ENCODE measurements at places on chromosomes 7 and 10. TPM values are rescaled to one million over a fixed set of nuclear protein-coding genes. Genes with fewer than 3 reads are reported as not detected.

The PRR15 gene
- total RNA-seq, result not detected

The EGR2 gene
- 6.6 TPM for total RNA-seq

The PRSS1 gene
- not detected for total RNA-seq

The HEPACAM2 gene
- total RNA-seq, result not detected

The SLC13A1 gene
- total RNA-seq, result 0.10 TPM

- no peak overlapping the region for H3K4me3 ChIP-seq
- H3K27me3 ChIP-seq, result no peaks in the 10 kb centered on the region
- H3K36me3 ChIP-seq, result no peaks in the 10 kb centered on the region
- H3K27ac ChIP-seq, result no peak overlapping the region
- no peak for DNase-seq
Observed at GRCh38 chr10:51935341-51935740, 235.9 kb upstream of the CSTF2T start.

DNA sequence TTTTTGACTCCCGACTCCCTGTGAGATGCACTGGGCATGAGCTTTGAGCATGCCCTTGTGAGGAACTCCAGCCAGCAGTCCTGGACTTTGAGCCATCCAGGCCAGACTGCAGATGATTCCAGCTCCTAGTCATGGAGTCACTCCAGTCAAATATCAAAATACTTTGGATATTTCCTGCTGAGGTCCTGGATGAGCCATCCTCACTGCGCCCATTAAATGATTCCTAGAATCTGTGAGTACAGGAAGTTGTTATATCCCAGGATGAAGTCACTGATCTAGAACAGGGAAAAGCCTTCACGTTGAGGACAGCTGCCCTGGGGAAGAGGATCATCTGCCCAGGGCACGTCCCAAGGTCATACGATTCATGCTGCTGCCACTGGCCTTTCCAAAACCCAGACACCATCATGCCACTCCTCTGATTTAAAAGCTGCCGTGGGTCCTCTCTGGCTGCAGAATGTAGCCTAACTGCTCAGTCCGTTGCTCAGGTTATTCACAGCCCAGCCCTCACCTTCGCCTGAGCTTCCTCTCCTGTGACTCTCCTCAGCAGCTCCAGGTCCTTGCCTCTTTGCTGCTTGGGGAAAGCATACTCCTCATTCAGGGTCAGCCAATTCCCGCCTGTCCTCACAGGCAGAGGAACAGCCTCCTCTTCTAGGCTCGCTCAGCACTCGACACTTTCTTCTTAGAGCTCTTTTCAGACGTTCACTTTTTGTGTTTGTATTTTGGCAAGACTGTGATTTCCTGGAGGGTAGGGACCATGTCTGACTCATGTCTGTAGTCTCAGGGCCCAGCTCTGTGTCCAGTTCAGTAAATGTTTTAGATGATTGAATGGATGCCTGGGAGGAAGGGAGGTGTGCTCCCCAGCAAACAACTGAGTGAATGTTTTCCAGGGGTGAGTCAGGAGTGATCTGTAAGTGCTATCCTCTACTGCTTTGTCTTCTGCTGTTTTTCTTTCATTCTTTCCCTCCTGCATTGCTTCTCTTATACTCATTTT, 157.8 kb downstream of the SNX10 start:
- DNase-seq, result peak; percentile 3
- no peak overlapping the region for H3K4me3 ChIP-seq
- no peak overlapping the region for H3K27ac ChIP-seq

DNA sequence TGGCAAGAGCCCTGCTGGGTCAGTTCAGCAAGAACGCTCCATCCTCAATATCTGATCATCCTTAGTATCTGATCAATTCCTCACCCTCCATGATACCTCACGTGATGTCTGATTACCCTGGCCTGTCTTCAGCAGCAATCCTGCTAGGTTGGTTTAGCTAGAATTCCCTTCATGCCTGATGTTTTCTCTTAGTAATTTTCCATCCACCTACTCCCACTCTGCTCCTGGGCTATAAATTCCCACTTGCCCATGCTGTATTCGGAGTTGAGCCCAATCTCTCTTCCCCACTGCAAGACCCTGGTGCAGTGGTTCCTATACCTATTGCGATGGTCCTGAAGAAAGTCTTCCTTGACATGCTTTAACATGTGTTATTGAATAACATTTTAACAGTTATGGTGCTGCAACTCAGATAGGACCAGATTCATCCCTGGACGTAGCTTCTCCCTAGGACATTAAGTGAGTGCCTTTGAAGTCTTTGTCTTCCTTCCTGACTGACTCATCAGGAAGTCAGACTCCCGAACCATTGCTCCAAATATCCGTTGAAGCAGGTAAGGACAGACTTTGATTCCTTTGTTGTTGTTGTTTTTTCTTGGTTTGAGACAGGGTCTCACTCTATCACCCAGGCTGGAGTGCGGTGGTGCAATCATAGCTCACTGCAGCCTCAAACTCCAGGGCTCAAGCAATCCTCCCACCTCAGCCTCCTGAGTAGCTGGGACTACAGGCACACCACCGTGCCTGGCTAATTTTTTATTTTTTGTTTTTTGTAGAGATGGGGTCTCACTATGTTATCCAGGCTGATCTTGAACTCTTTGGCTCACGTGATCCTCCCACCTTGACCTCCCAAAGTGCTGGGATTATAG, 29.4 kb upstream of the CLDN3 start:
- H3K36me3 ChIP-seq, result no peaks in the 10 kb centered on the region
- DNase-seq, result no peak
- no peaks in the 10 kb centered on the region for H3K4me1 ChIP-seq
- H3K27ac ChIP-seq, result no peak overlapping the region
- H3K4me3 ChIP-seq, result no peak overlapping the region

- H3K36me3 ChIP-seq, result peaks cover 2% of the 10 kb centered on the region
- no peak overlapping the region for H3K27ac ChIP-seq
- no peaks in the 10 kb centered on the region for H3K27me3 ChIP-seq
- no peak for DNase-seq
Observed at GRCh38 chr10:26805567-26806245, 55.1 kb downstream of the ABI1 start.

DNA sequence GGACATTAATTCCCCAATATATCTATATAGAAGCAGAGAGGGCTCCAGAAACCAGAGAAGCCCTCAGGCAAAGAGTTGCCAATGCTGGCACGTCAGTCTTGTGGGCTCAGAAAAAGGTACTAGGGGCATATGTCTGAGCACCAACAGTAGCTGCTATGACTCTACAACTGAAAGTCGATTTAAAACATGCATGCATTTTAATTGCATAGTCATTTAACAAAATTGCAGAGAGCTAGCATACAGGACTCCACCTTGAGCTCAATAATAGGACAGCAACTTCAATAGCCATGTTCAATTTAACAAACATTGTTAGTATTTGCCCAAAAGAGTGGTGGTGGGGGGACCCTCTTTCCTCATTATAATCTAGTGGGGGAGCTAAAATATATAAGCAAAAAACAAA, 126.5 kb downstream of the AMPH start:
- H3K27ac ChIP-seq, result no peak overlapping the region
- H3K36me3 ChIP-seq, result no peaks in the 10 kb centered on the region
- no peaks in the 10 kb centered on the region for H3K27me3 ChIP-seq
- H3K4me1 ChIP-seq, result no peaks in the 10 kb centered on the region

- H3K27ac ChIP-seq, result peak overlapping the region; percentile 86
- peak; percentile 55 for DNase-seq
- no peaks in the 10 kb centered on the region for H3K27me3 ChIP-seq
Observed at GRCh38 chr10:128062331-128062880, 63.8 kb downstream of the MKI67 start.

All from B cell (primary cell).